A549 treated with GW870086 at 1 μM for 4 hours (cell line): ENCODE measurements at places on chromosomes 11 and 22. TPM values are rescaled to one million over a fixed set of nuclear protein-coding genes. Genes with fewer than 3 reads are reported as not detected.

Gene CYB5R3
- 91.7 to 123 TPM (median 114 TPM) in 5 replicates for total RNA-seq

Gene CCDC116
- total RNA-seq: 0.09 TPM in 1 of 5 replicates, not detected in the others

Gene APOL4
- total RNA-seq: 0.10 TPM in 1 of 5 replicates, not detected in the others

Gene TBC1D10A
- 7.9 to 10.5 TPM (median 9.4 TPM) in 5 replicates for total RNA-seq

Gene LIPT2
- total RNA-seq: 1.3 to 3.2 TPM (median 2.8 TPM) in 5 replicates

Gene ENTHD1
- total RNA-seq: not detected in 5 replicates

Gene NELL1
- not detected in 5 replicates for total RNA-seq

Gene P2RY2
- total RNA-seq: 12.8 to 15.3 TPM (median 13.1 TPM) in 5 replicates

Gene ACTN3
- total RNA-seq: 0.05 TPM in 1 of 5 replicates, not detected in the others

Gene OR10G7
- total RNA-seq: not detected in 5 replicates

Gene CRYAB
- total RNA-seq: 10.4 to 25.3 TPM (median 14.6 TPM) in 5 replicates

Gene GLYATL1
- 0.15 TPM in 1 of 5 replicates, not detected in the others for total RNA-seq

Gene SIRT3
- 19.2 to 22.3 TPM (median 21.1 TPM) in 5 replicates for total RNA-seq

Gene OR8J1
- total RNA-seq: not detected in 5 replicates

Gene OR2AT4
- not detected in 5 replicates for total RNA-seq

Gene CATSPERZ
- total RNA-seq: 1.2 to 3.8 TPM (median 2.4 TPM) in 5 replicates

Gene IGSF22
- not detected in 5 replicates for total RNA-seq

Gene EIF3M
- total RNA-seq: 407 to 453 TPM (median 414 TPM) in 5 replicates

Gene OR8A1
- total RNA-seq: not detected in 5 replicates

Gene OR5P2
- total RNA-seq: not detected in 5 replicates

Gene APOBEC3B
- total RNA-seq: 26.1 to 31.0 TPM (median 29.1 TPM) in 5 replicates

Gene CD6
- 0.06 to 0.11 TPM (median 0.10 TPM) in 3 of 5 replicates, not detected in the others for total RNA-seq

Gene RAG2
- not detected in 5 replicates for total RNA-seq

Gene POU2AF2
- not detected in 5 replicates for total RNA-seq

Gene TP53I11
- 39.5 to 49.1 TPM (median 44.7 TPM) in 5 replicates for total RNA-seq

Gene KIF18A
- 11.3 to 16.5 TPM (median 14.2 TPM) in 5 replicates for total RNA-seq

Gene KCNK4
- 0.10 TPM in 1 of 5 replicates, not detected in the others for total RNA-seq

Gene JHY
- total RNA-seq: 2.9 to 3.5 TPM (median 3.0 TPM) in 5 replicates

Gene MYO18B
- total RNA-seq: 0.03 to 0.09 TPM (median 0.06 TPM) in 5 replicates

Gene FOLR3
- total RNA-seq: not detected in 5 replicates

Gene OR8D4
- total RNA-seq: not detected in 5 replicates

Gene OR6T1
- total RNA-seq: not detected in 5 replicates

Gene BEST1
- total RNA-seq: 2.4 to 5.4 TPM (median 2.9 TPM) in 5 replicates

Gene GAB4
- total RNA-seq: not detected in 5 replicates

Gene CASP1
- total RNA-seq: 0.11 to 0.56 TPM (median 0.29 TPM) in 4 of 5 replicates, not detected in the other

Gene FOLH1
- not detected in 5 replicates for total RNA-seq

Gene FREY1
- 0.24 to 0.96 TPM (median 0.49 TPM) in 5 replicates for total RNA-seq

Gene PKDREJ
- not detected in 5 replicates for total RNA-seq

Gene INSC
- not detected in 5 replicates for total RNA-seq
